Activated T-helper 1 cell treated with Interleukin-2 at 50 U/mL for 16 hours (primary cell): ENCODE measurements at places on chromosomes 12 and 14.

DNA sequence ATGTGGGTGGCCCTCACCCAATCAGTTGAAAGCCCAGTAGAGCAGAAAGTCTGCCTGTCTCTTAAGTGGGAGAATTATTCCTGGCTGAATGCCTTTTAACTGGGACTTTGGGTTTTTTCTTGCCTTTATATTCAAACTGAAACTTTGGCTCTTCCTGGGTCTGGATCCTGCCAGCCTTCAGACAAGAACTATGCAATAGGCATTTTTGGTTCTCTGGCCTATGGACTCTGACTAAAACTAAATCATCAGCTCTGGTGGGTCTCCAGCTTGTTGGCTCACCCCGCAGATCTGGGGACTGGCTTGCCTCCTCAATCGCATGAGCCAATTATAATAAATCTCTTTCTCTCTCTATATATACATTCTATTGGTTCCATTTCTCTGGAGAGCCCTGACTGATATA is 173.0 kb upstream of the IGF1 start:
- DNase-seq, result no peak

GRCh38 chr12:54162741-54163140 is 26.0 kb downstream of the SMUG1 start:
- DNase-seq, result no peak

- DNase-seq, result no peak
Observed at GRCh38 chr14:56142314-56142713, 24.1 kb downstream of the PELI2 start.

DNA sequence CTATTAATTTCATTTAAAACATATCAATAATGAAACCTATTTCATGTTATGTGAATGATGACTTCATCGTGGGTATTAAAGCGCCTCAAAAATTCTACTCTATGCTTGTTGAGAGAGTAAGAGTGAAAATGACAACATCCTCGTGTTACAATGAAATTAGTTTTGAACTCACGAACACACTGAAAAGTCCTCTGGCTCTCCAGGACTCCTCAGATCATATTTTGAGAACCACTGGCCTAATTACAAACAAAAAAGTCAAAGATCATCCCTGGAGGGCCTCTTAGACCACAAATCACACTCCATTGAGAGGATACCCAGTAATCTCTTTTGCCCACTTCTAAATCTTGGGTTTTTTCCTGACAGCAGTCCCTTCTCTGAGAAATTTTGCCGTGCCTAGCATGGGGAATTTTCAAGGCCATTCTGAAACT is 19.1 kb downstream of the DAAM1 start:
- DNase-seq, result no peak

DNA sequence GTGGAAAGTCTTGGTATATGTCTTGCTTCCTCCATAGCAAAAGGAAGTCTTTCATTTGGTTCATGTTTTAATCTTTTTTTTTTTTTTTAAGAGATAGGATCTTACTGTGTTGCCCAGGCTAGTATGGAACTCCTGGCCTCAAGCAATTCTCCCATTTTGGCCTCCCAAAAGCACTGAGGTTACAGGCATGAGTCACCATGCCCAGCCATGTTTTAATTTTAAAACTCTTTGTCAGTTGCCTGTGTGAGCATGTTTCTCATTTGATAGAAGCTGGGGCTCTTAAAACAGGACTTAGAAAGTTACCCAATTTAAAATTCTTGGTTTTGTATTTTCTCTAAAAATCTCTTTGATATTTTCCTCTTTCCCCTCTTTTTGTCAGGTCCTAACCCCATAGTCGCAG is 45.0 kb upstream of the REP15 start:
- DNase-seq, result no peak
